IMR-90 (cell line): ENCODE measurements at places on chromosomes 3 and 15. TPM values are rescaled to one million over a fixed set of nuclear protein-coding genes. Genes with fewer than 3 reads are reported as not detected.

CDHR4 gene
- not detected in 2 replicates for total RNA-seq

DNA sequence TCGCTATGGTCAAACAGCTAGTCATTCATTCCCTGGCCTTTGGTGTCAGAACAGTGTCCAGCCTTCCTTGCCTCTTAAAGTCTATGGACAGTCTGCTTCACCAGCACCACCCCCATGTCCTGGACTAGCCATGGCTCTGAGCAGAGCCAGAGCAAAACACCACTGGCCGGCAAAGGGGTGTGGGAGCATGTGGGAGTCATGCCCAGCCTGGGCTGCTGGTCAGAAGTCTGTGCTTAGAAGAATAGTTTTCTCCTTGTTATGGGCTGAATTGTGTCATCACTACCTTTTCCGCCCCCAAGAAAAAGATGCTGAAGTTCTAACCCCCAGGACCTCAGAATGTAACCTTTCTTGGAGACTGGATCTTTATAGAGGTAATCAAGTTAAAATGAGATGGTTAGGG lies 132.9 kb upstream of the LPP start:
- H3K4me3 ChIP-seq, result no peak overlapping the region
- no peak overlapping the region for H3K27ac ChIP-seq
- H3K27me3 ChIP-seq, result peaks cover 3% of the 10 kb centered on the region; the same call in 1 of the 2 replicates
- peak; percentile 13 for DNase-seq
- H3K4me1 ChIP-seq, result peaks cover 5% of the 10 kb centered on the region

DNA sequence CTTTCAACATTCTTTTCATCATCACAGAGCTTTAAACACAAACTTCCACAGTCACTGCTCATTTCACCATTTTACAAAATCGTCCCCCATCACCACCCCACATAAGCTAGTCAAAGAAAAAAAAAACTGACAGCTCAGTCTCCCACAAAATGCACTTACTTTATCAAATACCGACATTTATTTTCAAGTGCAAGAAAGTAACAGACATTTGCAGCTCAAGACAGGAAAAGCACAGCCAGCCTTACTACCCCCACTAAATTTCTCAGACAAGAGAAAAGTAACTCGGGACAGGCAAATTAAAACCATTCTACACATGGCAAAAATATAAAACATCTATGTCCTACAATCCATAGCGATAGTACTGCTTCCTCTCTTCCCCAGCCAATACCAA lies 402.4 kb downstream of the SHQ1 start:
- peak; percentile 3 for DNase-seq
- peaks cover 6% of the 10 kb centered on the region for H3K27me3 ChIP-seq
- H3K27ac ChIP-seq, result no peak overlapping the region
- peaks cover 2% of the 10 kb centered on the region; the same call in 1 of the 2 replicates for H3K4me1 ChIP-seq
- H3K4me3 ChIP-seq, result peak overlapping the region; percentile 98

DNA sequence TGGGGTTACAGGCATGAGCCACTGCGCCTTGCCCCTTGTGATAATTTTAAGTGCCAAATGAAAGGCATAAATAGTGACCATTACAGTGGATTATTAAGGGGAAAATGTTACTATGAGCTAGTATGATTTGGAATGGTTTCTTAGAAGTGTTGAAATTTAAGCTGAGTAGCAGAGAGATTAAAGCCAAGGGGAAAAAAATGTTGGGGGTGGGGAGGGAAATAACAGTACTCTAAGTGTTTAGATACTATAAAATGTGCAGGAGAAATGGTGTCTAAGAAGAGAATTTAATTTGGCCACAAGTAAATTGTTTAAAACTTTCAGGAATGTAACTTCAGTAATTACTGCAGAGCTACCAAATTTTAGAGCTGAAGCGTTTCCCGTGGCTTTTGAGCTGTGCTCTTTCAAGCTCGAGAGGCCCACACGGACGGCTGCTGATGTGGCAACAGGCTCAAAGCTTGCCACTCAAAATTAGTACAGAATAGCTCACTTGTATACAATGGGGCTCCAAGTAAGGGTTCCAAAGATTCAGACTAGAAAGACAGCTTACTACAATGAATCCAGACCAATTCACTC lies 23.9 kb upstream of the SLC12A8 start:
- peaks cover 9% of the 10 kb centered on the region for H3K36me3 ChIP-seq
- no peak for DNase-seq
- no peak overlapping the region for H3K4me3 ChIP-seq
- no peaks in the 10 kb centered on the region for H3K27me3 ChIP-seq
- H3K27ac ChIP-seq, result peak overlapping the region; percentile 14; the same call in 1 of the 2 replicates
- peaks cover 7% of the 10 kb centered on the region for H3K4me1 ChIP-seq

DNA sequence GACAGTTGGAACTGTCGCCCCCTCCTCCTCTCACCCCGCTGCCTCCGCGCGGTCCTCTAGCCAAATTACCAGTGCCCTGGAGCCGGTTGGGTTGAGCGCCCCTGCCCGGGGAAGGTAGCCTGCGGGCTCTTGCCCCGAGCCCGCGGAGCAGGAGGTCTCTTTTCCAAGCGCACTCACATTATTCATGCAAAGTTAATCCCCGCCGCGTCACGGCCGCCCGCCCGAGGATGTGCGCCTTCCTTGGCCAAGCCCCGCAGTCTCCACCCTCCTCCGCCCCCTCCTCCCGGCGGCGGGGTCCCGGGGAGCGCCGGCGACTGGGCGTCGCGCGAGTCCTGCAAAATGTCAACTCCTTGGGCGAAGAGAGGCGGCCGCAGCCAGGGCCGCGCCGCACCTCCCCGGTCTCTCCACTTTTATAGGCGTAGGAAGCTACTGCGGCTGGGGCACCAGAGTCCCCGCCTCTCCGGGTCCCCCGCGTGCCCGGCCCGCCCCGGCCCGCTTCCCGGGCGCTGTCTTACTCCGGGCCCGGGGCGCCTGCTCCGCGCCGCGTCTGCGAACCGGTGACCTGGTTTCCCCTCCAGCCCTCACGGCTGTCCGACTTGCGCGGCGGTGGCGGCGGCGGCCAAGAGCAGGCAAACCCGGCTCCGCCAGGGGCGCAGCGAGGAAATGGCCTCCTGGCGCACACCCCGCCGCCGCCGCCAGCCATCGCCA lies at the start of gene THRB:
TSS of gene THRB (minus strand) at position 233 of the 708 bp plus-strand sequence.
- peaks cover 21% of the 10 kb centered on the region for H3K27me3 ChIP-seq
- peaks cover 2% of the 10 kb centered on the region; the same call in 1 of the 2 replicates for H3K4me1 ChIP-seq
- no peaks in the 10 kb centered on the region for H3K36me3 ChIP-seq
- DNase-seq, result no peak

DNA sequence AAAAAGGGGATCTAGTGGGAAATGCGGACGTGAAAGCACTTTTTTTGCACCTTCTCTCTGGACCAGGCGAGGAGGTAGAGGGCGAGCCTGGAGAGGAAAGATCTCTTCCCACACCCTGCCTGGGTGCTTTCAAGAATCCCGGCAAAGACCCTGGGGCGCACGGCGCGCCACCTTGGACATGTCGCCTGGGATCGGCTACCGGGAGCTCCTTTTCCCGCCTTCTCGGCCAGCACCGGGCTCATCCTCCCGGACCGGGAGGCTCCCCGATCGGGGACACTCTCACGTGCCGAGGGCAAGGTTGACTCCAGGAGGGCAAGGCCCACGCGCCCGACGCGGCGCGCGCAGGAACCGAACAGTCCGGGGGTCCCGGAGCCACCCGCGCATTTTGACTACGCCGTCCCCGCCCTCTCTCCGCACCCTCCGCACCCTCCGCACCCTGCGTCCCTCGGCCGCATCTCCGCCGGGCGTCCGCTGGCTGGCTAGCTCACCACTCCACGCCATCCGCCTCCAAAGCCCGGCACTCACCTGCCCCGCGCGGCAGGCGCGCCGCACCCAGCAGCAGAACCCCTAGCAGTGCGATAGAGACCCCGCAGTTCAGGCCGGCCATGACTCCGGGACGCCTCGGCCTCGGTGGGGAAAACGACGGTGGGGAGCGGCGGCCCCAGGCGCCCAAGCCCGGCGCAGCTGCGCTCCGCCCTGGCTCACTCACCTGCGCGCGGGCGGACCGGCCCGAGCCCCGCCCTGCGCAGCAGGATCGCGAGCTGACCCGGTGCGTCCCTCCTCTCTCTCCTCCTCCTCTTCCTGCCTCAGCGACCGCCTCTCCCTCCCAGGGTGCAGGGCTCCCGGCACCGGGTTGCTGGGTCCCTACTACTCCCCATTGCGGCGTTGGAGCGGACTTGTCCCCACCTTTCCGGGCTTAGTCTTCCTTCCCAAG lies at the start of gene CDCP1:
TSS of gene CDCP1 (minus strand) at position 698 of the 934 bp plus-strand sequence. CDS start at position 607, 91 bp downstream.
- peaks cover 5% of the 10 kb centered on the region for H3K4me1 ChIP-seq
- no peak for DNase-seq
- H3K27ac ChIP-seq, result peak within 1 kb of the TSS; percentile 8
- H3K36me3 ChIP-seq, result no peaks in the 10 kb centered on the region

DNA sequence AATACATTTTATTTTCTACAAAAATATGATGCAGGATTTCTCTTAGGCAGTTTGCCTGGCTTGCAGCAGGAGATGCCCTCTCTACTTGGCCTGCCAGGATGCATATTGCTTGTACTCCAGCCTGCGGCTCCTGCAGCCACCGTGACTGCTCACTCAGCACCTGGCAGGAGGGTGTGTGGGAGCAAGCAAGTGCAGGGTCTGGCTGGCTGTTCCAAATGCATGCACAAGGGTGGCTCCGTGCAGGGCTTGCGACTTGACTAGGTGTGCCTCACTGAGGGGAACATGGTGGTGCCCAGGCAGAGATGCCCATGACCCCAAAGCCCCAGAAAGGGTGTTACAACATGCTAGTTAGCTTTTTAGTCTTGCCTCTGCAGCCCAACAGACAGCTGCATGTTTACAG lies 1240.2 kb upstream of the ALCAM start:
- H3K27me3 ChIP-seq, result no peaks in the 10 kb centered on the region
- H3K4me3 ChIP-seq, result no peak overlapping the region
- no peaks in the 10 kb centered on the region for H3K36me3 ChIP-seq
- no peaks in the 10 kb centered on the region for H3K4me1 ChIP-seq
- no peak overlapping the region for H3K27ac ChIP-seq

DNA sequence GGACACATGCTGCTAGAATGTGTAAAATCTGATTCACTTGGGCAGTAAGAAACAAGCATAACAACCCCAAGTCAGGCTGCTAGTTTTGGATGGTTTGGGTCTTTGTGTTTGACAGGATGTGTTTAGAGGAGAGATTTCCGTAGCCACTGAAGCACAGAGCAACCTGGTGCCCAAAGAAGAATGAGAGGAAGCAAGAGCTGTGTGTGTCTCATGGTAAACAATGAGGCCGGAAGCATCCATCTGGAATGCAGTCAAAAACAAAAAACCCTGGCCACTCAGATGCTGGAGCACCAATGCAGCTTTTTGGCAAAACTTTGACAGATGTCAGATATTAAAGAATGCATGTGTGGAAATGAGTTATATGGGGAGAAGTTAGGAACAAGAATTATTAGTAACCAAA lies 39.4 kb upstream of the SNRK start:
- no peaks in the 10 kb centered on the region for H3K36me3 ChIP-seq
- DNase-seq, result no peak
- no peak overlapping the region for H3K27ac ChIP-seq
- H3K27me3 ChIP-seq, result peaks cover 38% of the 10 kb centered on the region
- no peak overlapping the region for H3K4me3 ChIP-seq

- H3K27ac ChIP-seq, result no peak overlapping the region
- H3K27me3 ChIP-seq, result no peaks in the 10 kb centered on the region
- H3K4me3 ChIP-seq, result no peak overlapping the region
- peaks cover 13% of the 10 kb centered on the region for H3K4me1 ChIP-seq
- no peaks in the 10 kb centered on the region for H3K36me3 ChIP-seq
These were observed 18.0 kb downstream of the ISG20 start for GRCh38 chr15:88656760-88657221.
